NCI-H69 (cell line): ENCODE measurements at places on chromosomes 6 and 20.
A peak's percentile ranks its signal among the peaks of the same experiment; 100 is the strongest.

DNA sequence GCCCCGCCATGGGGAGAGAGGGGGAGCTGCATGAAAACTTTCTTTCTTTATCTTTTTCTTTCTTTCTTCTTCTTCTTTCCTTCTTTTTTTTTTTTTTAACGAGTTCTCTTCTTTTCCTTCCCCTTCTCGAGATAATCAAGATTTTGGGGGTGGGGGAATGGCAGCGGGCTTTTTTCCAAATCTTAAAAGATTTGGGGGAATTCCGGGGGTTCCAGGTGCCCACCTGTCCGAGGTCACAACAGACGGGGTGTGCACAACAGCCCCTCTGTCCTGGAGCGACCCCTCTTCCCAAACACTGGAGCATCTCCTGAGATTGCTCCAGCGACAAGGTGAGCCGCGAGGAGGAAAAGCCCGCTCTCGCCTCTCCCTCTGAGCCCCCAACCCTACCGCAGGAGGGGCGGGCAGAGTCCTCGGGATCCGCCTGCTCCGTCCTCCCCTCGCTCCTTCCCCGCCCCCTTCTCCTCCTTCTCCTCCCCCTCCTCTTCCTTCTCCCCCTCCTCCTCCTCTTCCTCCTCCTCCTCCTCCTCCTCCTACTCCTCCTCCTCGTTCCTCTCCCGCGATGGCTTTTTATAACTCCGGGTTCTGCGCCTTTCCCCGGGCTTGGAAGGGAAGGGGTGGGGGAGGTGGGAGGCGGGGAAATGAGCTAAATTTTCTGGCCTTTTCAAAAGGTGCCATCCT is 689 bp upstream of the KCNB1 start:
- DNase-seq = peak; percentile 34

DNA sequence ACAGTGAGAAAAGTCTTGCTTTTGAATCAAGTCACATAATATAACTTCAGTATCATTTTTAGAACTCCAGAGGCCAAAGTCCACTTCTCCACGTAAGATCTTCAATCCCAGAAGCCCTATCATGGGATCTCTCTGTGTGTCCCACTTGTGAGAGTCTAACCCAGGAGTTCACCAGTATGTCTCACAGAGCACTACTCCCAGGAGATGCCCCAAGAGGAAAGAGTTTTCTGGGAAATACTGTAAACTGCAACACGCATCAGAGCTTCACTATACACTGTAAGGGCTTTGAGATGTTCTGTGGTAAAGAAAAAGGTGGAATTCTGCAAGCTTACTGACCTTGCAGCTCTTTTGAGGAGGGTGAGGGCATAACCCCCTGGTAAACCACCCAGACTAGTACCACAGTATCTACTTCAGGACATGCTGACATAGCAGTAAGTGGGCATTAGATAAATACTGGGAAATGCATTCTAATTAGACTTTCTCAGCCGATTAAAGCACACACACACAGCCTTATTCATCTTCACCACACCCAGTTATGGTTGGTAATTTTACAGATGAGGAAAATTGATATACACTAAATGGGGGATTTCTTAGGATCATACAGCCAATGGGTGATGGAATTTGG is 12.3 kb downstream of the DCBLD1 start:
- no peak for DNase-seq

- peak; percentile 53 for DNase-seq
Observed at GRCh38 chr20:4135385-4136077, 120.2 kb upstream of the RNF24 start.

DNA sequence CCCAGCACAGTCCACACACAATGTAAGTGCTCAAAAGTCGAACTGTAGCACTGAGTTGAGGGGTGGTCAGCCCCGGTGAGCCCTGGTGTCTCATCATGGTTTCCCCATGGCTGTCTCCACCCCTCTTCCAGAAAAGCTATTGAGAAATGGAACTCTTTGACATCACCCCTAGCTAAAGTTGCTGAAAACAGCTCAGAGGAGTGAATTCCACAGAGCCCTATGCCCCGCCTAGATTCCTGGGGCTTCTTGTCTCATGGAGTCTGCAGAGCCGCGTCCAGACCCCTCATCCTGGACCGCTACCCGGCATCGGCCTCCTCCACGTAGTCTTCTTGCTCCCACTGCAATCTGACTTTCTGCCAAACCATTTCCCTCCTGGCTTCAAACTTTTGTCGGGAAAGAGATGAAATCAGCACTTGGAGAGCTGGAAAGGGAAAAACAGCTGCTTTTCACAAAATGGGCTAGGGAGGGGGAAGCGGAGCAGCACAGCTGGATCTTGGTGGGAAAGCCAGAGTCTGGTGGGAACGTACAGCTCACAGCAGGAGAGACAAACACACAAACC is 132.2 kb downstream of the SNX5 start:
- DNase-seq = no peak

DNA sequence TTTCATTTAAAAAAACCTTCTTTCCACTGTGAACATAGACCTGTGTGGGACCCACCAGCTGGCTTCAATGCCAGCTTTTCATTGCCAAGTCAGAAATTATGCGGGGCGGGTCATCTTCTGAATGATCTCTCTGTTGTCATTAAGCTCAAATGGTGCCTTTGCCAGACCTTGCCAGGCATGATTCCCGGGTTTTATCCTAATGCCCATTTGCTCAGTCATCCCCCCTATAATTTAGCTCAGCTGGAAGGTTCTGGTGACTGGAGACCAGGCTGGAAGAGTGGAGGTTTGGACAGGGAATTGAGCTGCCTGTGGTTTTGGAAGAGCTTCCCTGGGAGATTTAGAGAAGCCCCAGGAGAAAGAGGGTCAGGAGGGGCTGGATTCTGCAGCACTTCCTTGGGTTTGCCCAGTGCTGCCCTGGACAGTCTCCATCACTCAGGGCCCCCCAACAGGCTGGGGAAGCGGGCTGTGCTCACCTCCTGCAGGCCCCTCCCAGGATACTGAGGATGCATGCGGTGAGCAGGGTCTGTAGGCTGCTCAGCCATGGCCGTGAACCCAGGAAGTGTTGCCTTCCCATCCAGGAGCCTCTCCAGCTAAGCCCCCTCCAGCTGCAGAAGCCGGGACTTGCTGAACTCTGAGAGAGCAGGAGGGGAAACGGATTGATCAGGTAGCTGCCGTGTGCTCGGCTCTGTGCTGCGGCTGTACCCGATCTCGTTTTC is 273.0 kb downstream of the CDH4 start:
- DNase-seq = peak; percentile 22

GRCh38 chr20:14142171-14142570 is 146.9 kb downstream of the MACROD2 start:
- DNase-seq = peak; percentile 90

DNA sequence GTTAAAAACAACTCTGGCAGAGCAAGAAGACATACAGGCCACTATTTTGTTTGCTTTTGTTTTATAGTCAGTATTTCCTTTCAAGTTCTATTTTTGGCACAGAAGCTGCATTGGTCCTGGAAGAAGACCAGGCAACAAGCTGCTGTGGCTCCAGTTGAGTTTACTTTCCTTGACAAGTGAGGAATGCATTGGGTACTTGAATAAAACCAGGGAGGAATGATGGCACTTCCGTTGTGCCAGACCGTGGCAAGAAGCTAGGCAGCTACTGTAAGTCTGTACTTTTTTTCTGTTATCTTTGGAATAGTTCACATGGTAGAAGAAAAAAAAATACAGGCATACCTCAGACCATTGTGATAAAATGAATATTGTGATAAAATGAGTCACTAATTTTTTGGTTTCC is 66.3 kb downstream of the NCOA3 start:
- peak; percentile 62 for DNase-seq

- DNase-seq = no peak
Observed at GRCh38 chr20:12053353-12053752, 135.7 kb downstream of the BTBD3 start.

DNA sequence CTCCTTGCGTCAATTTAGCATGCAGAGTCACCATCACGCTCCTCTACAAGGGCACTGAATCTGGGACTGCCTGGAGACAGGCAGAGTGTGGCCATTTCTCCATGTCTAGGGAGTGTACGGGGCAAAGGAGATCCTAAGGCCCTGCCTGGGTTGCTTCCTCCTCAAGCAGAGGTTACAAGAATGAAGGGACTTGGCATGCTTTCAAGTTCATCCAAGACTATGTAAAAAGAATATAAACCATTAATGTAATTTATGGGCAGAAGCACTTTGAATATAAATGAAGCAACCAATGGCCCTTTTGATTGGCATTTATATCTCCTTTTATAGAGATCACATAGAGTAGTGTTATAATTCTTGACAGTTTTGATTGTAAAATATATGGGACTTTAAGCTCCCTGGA is 137.5 kb downstream of the BTBD3 start:
- DNase-seq = peak; percentile 16

DNA sequence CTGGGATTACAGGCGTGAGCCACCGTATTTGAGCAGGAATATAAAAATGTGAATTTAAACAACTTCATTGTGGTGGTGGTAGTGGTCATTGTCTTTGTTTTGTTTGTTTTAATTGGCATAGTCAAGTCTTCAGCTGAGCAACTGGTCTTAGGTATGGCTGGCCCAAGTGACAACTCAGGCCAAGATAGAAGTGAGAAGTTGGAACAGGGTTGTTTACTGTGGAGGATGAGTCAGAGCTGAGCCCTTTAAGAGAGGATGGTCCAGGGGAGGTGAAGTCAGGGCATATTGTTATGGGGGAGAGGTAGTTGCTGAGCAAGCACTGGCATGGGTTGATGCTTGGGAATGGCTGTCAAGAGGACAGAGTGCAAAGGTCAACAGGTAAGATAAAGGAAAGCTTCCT is 308.2 kb downstream of the FARS2 start:
- DNase-seq = no peak

GRCh38 chr20:1463971-1464570 is 2.6 kb downstream of the NSFL1C start:
- DNase-seq = no peak

DNA sequence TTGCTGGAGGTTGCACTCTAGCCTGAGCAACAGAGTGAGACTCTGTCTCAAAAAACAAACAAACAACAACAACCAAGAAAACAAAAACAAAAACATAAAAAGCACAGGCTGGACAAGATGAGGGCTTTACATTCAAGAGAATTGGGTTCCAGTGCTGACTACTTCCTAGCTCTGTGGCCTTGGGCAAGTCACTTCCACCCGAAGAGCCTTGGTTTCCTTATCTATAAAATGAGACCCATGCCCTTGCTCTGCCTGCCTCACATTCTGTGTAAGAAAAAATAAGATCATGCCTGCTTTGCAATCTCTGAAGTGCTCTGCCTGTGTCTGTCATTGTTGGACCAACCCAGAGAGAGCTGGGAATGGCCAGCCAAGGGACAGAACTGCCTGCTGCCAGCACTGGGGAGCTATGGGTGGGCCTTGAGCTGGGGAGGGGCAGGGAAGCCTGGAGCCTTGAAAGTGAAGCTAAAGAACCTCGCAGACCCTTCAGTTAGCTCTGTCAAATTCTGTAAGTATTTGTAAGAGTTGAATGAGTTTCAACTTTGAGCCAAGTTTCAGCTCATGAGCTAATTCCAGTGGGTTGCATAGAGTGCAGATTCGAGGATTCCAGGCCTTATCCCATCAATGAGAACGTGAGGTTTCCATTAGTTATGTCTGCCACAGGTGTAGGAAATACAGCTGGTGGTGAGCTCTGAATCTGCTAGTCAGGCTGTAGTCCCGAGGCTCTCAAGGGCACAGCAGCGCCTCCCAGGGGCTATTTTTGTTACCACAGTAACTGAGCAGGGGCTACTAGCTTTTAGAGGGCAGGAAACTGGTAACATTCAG is 93.2 kb downstream of the DLGAP4 start:
- DNase-seq = peak; percentile 70

GRCh38 chr20:58447511-58448391 is 58.7 kb downstream of the VAPB start:
- peak; percentile 31 for DNase-seq

DNA sequence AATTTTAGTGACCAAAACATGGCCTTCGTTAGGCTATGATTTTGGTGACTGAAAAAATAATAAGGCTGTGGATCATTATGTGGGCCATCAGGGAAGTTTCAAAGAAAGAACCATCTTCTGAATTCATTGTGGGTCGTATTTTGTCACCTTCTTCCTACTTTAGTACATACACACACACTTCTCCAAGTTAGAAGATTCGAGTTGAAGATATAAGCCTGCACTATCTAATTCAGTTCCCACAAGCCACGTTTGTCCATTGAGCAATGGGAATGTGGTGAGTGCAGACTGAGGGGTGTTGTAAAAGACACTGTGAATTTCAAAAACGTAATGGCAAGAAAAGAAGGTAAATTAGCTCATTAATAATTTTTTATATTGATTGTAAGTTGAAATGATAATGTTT is 766.0 kb downstream of the KIF16B start:
- no peak for DNase-seq

- DNase-seq = peak; percentile 94
Observed at GRCh38 chr6:33822575-33823395, 19.0 kb upstream of the MLN start.

- DNase-seq = no peak
Observed at GRCh38 chr6:15618685-15619084, 44.1 kb downstream of the DTNBP1 start.

DNA sequence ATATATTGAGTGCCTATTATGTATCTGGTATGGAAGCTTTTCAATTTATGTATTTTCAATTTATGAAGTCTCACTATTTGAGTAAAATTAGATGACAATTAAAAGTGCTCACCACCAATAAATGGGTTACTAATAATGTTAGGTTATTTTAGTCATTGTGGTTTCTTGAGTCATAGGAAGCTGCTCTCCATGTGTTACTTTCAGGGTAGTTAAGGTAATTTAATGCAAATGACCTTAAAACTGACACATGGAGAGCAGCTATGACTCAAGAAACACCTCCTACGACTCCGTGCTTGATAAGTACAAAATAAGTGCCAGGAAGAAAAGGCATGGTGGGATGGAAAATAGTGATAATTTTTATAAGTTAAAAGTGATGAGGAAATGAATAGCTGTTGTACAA is 16.5 kb upstream of the TINAG start:
- DNase-seq = no peak

- peak; percentile 88 for DNase-seq
Observed at GRCh38 chr6:134111062-134111677, 58.7 kb upstream of the SLC2A12 start.

GRCh38 chr20:40892642-40893041 is 136.0 kb upstream of the TOP1 start:
- peak; percentile 0 for DNase-seq

DNA sequence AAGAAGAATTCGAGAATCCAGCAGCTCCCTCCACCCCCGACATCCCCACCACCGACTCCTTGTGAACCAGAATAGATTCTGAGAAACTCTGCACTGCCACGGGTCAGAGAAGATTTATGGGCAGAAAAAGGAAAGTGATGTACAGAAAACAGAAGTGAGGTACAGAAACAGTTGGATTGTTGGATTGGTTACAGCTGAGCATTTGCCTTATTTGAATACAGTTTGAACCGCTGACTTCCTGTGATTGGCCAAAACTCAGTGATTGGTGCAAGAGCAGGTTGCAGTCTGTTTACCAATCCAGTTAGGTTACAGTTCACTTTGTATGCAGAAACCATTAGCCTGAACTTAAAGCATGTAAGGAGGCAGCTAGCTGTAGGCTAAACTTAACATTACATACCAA is 131.2 kb upstream of the HDDC2 start:
- DNase-seq = peak; percentile 55

GRCh38 chr6:110180228-110181008 is at the start of gene CDC40:
CDC40 (plus strand) TSS chr6:110180427; CDS start chr6:110180445, 18 bp downstream.
- DNase-seq = peak; percentile 81

- DNase-seq = peak; percentile 67
Observed at GRCh38 chr20:13231031-13231752, 10.1 kb downstream of the ISM1 start.

DNA sequence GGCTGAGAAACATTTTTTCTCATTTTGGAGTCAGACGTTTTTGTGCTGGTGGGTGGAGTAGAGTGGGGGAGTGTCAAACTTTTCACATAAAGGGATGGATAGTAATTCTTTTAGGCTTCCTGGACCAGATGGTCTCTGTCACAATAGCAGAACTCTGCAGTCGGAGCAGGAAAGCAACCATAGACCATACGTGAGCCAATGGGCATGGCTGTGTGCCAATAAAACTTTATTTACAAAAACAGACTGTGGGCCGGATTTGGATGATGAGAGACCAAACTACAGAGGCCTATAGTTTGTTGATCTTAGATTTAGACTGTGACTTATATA is 70.8 kb upstream of the SLC22A23 start:
- DNase-seq = peak; percentile 80
